ENCODE measurements at places on chromosomes 11 and 22.

DNA sequence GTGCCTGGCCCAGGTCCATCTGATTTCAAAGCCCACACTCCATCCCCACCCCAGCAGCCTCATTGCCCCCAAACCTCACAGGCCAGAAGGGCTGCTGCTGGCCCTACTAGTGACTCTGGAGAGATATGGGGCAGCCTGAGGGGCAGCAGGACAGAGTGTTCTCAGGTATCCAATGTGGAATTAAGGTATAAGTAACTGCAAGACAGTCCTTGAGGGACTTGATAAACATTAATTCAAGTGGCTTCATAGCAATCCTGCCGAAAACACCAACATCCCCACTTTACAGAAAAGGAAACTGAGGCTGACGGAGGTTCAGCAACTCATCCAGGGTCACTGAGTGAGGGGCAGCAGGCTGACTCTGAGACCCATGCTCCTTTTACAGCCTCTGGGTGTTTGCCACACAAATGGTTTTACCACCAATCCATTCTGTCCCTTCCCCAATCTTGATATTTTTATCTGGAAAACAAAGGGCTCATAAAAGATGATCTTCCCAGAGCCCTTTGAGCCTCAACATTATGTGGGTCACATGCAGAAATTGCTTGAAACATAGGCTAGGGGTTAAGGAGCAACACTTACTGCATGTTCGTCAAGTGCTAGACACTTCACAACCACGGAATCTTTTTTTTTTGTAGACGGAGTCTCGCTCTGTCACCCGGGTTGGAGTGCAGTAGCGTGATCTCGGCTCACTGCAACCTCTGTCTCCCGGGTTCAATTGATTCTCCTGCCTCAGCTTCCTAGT, 2.3 kb downstream of the NIPSNAP1 start:
- DNase-seq, result no peak

DNA sequence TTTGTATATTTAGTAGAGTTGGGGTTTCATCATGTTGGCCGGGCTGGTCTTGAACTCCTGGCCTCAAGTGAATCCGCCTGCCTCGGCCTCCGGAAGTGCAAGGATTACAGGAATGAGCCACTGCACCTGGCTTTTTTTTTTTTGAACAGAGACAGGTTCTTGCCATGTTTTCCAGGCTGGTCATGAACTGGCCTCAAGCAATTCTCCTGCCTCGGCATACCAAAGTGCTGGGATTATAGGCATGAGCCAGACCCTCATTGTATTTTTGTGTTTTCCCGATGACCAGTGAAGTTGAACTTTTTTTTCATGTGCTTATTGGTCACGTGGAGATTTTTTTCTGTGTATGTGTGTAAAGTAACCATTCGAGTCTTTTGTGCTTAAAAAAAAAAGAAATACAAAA, 48.2 kb downstream of the KIAA1671 start:
- no peak for DNase-seq

- DNase-seq, result no peak
Measured at GRCh38 chr11:75814363-75814676, 690 bp upstream of the UVRAG start.

- DNase-seq, result no peak
Measured at GRCh38 chr11:132691848-132692550, 840.3 kb downstream of the OPCML start.

GRCh38 chr11:92826136-92826535, 143.3 kb upstream of the MTNR1B start:
- DNase-seq, result no peak

DNA sequence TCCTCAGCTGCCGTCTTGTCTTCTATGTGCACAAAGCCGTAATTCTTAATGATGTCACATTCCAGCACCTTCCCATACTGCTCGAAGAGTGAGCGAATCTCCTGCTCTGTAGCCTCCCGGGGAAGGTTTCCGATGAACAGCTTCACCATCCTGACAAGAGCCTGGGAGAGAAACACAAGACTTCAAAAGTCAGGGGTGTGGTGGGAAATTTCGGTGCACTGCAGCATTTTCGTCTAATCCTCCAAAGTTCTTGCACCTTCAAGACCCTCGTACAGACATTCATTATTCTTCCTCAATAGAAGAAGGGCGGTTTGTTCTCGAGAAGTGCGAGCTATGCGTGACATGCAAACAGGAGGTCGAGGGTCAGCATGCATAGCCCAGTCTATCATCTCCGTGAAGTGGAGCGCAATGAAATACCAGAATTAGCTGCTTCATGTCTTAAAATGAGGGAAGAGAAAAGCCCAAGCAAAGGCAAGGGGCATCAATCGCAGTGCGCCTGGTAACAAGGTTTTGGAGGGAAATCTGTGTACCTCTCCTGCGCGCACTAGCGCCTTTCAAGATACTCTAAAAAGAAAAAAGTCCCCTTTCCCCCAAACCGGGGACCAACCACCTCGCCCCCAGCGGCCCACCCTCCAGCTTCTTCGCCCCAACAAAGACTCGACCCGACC, 622 bp downstream of the RBM4B start:
- DNase-seq, result no peak

All from hematopoietic multipotent progenitor cell (in vitro differentiated cells).